ENCODE measurements at places on chromosomes 2 and 18.

DNA sequence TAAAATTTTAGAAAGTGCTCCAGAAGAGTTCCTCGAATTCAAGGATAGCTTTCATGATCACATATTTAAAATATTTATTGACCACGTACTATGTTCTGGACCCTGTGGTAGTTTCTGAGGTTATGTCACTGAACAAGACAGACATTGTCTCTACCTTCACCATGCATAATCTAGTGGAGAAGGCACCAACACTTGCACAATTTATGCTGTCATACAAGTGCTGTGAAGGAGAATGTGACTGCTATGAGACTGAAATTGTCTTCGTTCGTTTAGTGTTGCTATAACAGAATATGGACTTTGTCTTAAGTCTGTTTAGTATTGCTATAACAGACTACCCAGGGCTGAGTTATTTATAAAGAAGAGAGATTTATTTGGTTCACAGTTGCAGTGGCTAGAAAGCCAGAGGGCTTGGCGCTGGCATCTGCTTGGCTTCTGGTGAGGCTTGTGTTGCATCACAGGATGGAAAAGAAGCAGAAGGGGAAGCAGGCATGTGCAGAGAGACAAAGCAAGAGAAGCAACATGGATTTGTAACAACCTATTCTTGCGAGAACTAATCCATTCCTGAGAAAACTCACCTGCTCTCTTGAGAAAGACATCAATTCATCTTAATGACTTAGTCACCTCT is 50.0 kb upstream of the RFX8 start:
- no peak for DNase-seq

DNA sequence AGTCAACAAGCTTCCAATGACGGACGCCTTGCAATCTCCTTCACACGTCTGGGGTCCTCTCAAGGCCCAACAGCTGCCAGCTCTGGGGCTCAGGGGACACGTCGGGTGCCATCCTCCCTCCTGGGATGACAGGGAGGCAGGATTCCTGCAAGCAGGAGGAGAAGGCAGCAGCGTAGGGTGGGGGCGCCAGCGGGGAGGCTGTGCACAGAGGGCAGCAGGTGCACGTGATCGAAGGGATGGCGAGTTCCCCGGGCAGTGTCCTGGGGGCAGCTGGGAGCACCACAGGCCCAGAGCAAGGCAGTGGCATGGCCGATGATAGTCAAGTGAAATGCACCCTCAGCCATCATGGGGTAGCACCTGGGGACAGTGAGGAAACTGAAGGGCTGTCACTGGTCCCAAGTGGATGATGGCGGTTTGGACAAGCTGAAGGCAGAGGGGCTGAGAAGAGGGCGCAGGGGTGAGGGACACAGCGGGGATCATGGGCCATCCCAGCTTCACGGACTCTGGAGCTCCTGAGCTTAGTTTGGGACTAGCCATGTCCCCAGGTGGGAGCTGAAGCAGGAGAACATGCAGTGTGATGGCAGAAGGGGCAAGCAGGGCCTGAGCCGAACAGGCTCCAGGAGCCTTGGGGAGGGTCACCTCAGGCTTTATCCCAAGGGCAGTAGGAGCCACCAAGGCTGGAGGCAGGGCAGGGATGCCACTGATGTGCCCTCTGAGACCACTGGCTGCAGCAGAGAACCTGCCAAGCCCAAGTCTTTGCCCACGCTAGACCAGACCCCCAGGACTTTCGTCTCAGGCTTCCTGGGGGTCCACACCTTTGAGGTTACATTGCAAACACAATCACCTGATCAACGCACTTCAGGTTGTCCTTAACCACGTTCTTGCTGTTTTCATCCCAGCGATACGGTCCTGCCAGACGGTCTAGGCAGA is 16.3 kb upstream of the SNED1 start:
- DNase-seq: no peak

DNA sequence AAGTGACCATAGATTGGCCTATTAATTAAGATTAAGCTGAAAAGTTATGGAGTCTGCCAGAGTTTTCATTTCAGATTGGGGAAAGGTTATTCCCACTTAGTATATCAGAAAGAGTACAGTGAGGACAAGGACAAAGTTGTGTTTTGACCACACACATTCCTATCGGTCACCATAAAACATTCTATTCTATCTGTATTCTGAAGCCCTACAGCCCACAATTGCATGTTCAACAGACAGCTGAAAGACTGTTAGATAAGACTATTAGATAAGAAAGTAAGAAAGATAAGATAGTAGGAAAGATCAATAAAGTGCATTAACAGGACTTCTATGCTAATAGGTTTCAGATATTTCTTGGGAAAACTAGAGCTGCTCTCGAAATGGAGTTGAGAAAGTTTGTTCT is 26.7 kb upstream of the ACYP2 start:
- no peak for DNase-seq

DNA sequence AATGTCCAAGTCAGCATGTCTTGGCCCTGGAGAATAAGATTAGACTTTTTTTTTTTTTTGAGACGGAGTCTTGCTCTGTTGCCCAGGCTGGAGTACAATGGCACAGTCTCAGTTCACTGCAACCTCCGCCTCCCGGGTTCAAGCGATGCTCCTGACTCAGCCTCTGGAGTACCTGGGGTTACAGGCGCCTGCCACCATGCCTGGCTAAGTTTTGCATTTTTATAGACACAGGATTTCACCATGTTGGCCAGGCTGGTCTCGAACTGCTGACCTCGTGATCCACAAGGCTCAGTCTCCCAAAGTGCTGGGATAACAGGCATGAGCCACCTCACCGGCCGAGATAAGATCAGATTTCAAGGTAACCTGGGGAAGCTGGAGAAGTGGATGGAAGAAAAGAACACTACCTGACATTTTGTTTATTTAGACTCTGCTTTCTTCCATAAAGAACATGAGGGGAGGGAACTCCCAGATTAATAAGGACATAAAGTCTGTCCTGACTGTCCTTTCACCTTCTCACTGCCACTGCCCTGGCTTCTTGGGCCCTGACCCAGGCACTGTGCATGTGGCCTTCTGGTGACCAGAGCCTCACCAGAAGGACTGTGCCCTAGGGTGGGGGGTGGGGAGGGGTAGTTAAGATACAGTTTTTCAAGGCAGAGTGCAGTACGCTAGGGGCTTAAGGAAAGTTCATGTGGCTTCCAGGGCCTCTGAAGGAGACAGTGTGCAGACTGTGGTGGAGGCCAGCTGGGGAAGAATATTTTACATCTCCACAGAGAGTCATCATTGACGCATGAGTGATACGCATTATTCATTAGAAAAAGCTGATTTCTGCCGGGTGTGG is 4.8 kb upstream of the IMPA2 start:
- no peak for DNase-seq

- no peak for DNase-seq
Measured at GRCh38 chr2:218852911-218853667, 6.5 kb upstream of the WNT6 start.

DNA sequence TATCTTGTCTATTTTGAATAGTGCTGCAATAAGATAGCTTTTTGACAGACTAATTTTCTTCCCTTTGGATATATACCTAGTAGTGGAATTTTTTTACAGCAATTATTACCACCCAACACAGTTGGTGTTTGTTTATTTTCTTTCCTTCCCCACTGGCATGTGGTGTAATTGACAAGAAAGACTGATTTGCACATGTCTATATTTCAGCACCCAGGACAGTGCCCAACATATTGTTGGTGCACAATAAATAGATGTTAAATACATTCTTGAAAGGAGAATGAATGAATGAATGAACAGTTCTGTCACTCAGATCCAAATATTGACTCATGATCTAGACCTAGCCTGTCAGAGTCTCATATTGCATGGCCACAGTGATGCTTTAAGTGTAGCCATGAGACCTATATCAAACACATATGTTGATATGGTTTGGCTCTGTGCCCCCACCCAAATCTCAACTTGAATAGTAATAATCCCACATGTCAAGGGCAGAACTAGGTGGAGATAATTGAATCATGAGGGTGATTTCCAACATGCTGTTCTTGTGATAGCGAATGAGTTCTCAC is 538.2 kb downstream of the NYAP2 start:
- DNase-seq: no peak

DNA sequence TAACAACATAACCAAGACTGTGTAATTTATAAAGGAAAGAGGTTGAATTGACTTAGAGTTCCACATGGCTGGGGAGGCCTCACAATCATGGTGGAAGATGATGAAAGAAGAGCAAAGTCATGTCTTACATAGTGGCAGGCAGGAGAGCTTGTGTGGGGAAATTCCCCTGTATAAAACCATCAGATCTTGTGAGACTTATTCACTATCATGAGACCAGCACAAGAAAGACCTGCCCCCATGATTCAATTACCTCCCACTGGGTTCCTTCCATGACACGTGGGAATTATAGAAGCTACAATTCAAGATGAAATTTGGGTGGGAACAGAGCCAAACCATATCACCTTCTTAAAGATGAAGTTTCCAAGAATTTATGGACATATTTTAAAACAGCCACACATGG is 2.5 kb upstream of the IL36RN start:
- no peak for DNase-seq

- no peak for DNase-seq
Measured at GRCh38 chr2:181305301-181306123, 151.7 kb upstream of the ITGA4 start.

GRCh38 chr2:143893371-143893770 is 626.5 kb downstream of the ZEB2 start:
- DNase-seq: no peak

- no peak for DNase-seq
Measured at GRCh38 chr2:151241224-151241623, 20.4 kb downstream of the RBM43 start.

DNA sequence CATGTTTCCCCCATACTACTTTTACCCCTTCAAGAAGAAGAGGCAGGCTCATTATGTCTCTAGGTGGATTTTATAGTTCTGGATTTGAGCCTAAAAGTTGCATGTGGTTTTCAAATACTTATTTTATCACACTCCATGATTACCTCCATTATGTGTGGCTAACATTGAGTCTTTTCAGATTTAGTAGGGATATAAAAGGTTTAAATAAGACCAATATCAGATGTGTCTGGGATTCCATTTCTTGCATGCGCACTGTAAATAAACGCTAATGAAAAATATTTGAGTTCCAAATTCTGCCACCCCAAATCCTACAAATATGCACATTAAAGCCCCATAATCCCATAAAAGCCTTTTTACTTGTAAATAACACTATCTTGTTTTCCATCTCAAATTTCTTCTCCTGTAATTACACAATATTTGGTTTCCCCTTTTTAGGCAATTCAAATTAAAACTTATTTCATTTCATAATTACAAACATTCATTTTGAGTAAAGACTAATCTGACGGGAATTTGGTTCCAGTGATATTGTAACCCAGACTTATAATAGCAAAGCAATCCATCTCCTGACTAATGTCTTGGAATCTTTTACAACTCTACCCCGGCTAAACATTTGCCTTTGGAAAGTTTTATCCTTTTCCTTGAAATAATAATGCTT is 600.0 kb downstream of the SLC4A3 start:
- no peak for DNase-seq

- peak; percentile 9 for DNase-seq
Measured at GRCh38 chr2:47070155-47070919, 84.8 kb downstream of the STPG4 start.

DNA sequence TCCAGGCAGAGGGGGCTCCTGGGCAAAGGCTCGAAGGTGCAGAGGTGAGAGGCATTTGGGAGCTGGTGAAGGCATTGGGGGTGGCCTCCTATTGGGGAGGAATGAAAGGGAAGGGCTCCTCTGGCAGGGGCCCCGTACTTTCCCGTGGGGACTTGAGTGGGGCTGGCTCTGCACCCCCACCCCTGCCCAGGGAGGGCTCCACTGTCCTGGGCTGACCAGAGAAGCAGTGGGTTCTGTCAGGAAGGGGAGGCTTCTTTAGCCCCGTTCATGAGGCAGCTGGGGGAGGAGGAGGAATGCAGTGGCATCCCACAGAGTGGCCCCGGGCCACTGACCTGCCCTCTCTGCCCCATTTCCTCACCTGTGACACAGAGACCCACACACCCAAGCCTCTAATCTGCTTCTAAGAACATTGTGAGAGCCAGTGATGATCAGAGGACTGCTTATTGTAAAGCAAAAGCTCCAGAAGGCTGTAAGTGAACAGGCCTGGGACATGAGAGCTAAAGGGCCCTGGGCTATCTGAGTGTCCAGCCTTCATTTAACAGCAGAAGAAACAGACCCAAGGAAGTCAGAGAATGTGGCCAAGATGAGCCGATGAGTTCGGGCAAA is 38.6 kb upstream of the GPAT2 start:
- DNase-seq: no peak

- DNase-seq: no peak
Measured at GRCh38 chr2:8922431-8922830, 81.1 kb downstream of the MBOAT2 start.

DNA sequence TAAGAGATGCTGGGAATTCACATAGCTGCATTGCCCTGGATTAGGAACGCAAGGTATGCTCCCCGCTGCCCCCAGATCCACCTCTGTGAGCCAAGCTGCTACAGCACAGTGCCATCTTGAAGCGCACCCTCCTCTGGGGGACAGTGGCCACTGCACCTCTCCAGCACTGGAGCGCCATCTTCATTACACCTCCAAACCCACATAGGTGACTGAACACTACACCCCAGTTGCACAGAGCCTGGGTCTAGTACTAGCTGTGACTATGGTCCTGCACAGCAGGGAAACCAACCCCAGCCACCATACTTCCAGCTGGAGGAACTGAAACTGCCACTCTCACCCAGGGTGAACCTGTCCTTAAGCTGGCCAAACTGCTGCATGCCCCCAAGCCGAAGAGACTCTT is 84.6 kb downstream of the TMEM237 start:
- DNase-seq: no peak

- DNase-seq: no peak
Measured at GRCh38 chr18:49487711-49488310, 777 bp upstream of the C18orf32 start.

- DNase-seq: no peak
Measured at GRCh38 chr2:89767572-89768435, 1076.3 kb downstream of the RPIA start.

- DNase-seq: peak; percentile 14
Measured at GRCh38 chr2:28821295-28821958, 10.8 kb downstream of the SPDYA start.

DNA sequence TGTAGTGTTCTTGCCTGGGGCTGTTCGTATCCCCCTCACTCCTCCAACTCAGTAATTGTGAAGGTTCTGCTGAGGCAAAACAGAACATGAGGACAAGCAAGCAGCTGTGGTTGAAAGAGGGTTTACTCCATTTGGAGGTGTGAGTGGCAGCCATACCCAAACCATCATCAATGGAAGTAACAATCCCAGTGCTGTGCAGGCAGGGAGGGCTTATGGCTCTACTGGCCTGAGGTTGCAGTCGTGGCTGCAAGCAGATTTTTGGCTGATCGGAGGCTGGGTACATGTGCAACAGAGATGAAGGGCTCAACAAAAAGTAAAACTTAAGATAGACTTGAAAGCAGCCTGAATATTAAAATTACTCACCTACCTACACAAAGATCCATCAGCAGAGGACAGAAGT is 13.2 kb downstream of the SRSF7 start:
- DNase-seq: no peak

GRCh38 chr2:10091182-10091888 is 11.1 kb upstream of the CYS1 start:
- no peak for DNase-seq
